ENCODE measurements at places on chromosomes 5 and 9. TPM values are rescaled to one million over a fixed set of nuclear protein-coding genes. Genes with fewer than 3 reads are reported as not detected.

DNA sequence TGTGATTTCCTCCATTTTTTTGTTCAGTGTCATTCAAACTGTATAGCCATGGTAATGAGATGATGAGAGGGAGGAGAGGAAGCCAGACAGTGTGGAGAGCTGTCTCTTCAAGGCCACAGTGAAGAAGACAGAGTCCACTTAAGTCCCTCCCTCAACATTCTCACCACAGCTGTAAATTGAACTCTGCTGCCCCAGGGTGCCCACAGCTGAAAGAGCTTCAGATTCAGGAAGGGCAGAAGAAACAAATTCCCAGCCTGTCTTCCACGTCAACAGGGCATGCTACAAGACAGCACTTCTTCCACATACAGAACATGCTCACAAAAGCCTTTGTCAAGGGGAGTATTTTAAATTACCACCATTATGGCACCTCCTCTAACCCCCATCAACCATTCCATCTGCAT lies 100.4 kb downstream of the KLHL3 start:
- DNase-seq, result no peak

GRCh38 chr9:68804911-68805889 lies 100.2 kb downstream of the PIP5K1B start:
- no peak for DNase-seq

The GABRP gene
- 2.0 TPM for total RNA-seq

The KCNMB1 gene
- total RNA-seq, result 10.8 TPM

The APC gene
- 90.1 TPM for total RNA-seq

Measured in urinary bladder (tissue), 4 donors.